ENCODE measurements at places on chromosomes 16 and 17.

- no peak for DNase-seq
Measured at GRCh38 chr17:27038676-27039075, 255.2 kb upstream of the WSB1 start.

DNA sequence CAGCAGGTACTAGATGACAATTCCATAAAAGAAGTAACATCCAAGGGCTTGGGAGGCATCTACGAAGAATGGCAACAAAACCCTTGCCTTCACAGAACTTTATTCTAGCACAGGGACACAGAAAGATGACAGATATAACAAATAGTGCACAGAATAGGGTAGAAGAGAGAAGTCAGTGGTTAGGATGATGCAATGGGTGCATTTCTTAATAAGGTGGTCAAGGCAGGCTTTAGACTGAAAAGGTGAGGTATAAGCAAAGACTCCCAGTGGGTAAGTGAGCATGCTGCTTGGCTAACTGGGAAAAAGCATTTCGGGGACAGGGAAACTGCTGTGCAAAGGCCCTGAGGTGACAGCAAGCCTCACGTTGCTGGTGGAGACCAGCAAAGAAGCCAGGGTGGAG is 175.9 kb downstream of the XYLT1 start:
- no peak for DNase-seq

DNA sequence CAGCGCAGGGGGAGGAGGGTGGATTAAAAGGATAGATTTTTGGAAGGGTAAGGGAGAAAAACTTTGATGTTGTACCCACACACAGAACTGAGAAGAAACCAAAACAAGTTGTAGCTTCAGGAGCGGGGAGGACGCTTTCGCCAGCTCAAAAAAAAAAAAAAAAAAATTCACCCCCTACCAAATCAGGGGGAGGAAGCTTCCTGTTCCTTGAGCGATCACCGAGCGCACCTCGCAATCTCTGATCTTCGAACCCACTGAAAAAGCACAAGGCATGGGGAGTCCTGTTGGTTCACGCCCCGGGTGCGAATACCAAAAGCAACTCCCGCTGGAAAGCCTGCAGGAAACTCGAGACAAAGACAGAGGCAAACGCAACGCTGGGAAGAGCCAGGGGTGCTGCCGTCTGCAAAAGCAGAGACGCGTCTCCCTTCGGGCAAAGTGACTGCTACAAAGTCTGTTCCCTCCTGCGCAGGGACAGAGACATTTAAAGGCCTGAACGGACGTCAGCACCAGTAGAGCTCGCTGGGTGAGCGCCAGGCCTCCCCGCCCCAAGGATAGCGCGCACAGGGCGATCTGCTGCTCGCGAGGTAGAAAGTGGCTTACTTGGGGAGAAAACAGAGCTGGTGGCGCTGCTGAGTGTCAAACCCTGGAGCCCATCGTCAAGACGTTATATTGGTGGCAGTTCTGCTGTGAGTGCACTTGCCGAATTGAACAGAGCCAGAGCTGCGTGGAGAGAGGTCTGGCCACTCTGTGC is 190.4 kb downstream of the USP22 start:
- DNase-seq = no peak

DNA sequence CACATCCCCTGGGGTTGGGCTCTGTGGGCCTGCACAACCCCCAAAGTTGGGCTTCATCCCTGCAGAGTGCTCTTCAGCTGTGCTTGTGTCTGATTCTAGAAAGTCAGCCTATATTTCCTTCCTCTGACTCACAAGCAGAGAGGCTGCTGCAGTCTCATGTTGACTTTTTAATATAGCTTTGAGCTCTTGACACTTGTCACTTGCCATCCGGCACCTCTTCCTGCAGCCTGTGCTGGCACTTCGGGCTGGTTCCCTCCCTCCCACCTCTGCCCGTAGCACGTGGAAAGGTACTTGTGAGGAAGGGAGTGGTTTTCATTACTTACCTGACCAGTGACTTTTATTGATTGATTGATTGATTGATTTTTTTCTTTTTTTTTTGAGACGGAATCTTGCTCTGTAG is 19.0 kb upstream of the JPT2 start:
- no peak for DNase-seq

DNA sequence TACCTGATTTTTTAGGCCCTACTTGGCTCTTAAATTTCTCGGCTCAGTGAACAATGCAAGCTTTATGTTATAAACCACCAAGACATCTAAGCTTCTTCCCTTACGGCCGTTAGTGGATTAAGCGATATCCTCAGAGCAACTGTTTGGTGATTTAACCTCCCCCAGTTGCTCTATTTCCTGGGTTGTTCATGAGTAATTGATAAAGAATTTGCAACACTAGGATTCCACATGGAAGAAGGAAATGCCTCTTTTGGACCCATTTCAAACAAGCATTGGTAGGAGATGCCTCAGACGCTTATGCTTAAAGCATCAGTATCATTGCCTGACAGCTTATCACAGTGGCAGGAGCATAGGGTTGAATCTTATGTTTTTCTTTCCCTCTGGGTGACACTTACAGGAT is 65.3 kb downstream of the RBFOX1 start:
- no peak for DNase-seq

DNA sequence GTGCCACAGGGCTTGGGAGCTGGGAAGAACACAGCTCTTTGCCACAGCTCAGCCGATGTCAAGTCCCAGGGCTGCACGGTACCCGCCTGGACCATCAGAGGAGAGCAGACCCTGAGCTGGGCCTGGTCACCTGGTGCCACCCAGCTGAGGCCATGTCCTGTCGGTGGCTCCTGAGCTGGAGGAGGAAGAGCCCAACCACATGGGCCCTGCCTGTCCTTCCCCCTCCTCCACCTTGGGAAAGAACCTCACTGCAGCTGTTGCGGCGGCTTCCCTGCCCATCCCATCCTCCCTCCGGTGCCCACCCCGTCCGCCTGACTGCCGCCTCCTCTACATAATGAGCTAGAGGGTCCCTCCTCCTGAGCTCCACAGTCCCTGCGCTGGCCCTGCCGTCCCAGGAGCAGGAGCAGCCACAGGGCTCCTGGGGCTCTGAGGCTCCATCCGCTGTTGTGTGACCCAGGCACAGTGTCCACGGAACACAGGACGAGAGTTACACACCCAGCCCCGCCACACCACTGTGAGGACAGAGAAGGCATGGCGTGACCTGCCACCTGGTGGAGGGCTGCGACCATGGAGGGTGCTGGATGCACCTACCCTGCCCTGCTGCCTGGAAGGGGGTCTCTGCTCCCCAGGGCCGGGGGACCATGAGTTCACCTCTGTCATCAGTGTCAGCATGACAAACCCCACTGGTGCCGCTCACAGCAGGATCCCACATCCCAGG is 21.4 kb upstream of the CHMP6 start:
- peak; percentile 17 for DNase-seq

- DNase-seq = no peak
Measured at GRCh38 chr16:77207030-77207429, 7.8 kb downstream of the SYCE1L start.

DNA sequence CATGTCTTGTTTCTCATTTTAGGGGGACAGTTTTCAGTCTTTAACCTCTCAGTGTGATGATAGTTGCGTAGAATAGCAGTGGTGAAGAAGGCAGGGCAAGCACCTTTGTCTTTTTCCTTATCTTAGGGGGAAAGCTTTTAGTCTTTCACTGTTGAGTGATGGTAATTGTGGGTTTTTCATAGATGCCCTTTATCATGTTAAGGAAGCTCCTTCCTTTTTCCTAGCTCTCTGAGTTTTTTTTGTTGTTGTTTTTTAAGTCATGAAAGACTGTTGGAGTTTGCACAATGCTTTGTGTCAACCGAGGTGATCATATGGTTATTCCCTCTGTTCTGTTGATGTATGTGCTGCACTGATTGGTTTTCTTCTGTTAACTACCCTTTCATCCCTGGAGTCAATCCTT is 15.7 kb downstream of the NOL11 start:
- DNase-seq = no peak

DNA sequence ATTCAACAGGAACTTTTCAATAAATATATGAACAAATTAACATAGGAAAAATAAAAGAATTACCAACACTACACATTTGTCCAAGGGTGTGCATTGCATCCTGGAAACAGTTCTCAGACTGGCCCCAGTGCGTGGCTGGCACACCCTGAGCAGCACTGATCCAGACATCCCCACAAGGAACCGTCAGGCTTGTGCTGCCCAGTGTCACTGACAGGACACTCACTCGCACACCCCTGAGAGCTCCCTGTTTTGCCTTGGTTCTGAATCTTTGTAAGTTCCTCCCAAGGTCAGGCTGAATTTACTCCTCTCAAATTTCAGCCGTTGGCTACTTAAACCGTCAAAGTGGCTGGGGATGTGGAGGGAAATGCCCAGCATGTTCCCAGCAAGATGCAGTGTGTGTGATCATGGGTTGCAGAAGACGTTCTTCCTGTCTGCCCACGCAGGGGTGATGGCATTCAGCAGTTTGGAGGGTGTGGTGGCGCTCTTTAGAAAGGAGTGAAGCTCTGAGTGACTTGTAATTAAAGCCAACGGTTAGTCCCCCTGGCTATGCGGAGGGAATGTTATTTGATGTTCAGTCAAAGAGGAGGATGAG is 1.7 kb downstream of the MT2A start:
- no peak for DNase-seq

DNA sequence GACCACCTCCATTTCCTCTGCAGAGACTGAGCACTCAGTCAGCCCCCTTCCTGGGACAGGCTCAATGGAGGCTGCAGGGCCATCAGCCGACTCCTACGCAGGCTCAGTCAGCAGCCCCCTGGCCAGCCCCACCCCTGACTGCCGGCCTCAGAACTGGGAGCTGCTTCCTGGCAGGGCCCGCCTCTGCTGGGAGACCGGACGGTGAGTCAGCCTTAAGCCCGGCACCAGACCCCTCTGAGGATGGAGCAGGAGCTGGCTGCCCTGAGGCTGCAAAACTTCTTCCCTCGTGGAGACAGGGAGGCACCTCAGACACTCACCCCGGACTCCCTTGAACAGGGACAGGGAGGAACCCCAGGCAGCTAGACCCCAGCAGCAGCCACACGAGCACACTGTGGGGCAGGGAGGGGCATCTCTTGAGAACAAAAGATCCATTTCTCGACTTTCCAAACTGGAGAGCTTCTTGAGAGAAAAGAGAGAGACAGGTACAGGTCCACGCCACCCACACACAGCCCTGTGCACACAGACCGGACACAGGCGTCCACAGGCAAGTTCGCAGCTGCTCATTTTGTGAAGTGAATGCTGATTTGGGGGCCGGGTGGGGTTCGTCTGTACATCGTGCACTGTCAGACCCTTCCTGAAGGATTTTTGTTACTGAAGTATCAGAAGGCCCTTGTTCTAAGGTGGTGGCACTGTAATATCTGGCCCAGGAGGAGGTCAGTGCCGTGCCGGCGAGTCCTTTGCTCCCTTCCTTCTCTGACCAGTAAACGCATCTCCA is 1.3 kb upstream of the TUBB3 start:
- DNase-seq = peak; percentile 87

GRCh38 chr16:84497418-84498222 is 6.8 kb downstream of the MEAK7 start:
- DNase-seq = no peak

DNA sequence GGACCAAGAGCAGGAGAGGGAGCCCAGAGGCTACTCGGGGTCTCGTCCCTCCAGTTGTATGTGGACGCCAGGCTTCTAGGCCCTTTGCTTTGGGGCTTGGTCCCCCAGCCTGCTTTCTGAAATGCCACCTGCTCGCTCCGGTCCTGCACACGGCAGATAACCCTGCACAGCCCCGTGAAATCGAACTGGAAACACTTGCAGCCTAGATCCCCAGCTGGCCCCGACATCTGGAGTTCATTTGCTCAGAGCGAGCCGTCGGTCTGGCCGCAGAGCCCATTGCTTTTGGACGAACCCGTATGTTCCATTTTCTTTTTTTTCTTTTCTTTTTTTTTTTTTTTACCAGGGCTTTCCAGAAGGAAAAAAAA is 22.9 kb downstream of the C1QTNF1 start:
- DNase-seq = no peak

GRCh38 chr16:11529285-11529684 is 57.4 kb downstream of the LITAF start:
- no peak for DNase-seq

DNA sequence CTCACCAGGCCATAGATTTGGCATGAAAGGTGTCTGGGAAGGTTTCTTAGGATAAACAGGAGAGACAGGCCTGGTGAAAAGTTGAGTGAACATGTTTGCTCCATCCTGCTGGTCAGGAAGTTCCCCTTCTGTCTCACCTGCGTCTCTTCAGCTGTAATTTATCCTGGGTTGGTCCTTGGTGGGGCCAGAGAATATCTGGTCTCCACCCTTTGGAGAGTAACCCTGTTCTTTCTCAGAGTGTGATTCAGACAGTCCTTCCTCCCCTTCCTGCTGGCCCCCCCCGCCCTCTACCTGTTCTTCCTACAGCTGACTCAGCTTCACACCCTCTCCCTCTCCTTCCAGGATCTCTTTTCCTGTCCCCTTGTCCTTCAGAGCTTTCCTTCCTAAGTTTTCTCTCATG is 17.1 kb downstream of the MINK1 start:
- DNase-seq = no peak

GRCh38 chr16:82824408-82824807 is 197.6 kb downstream of the CDH13 start:
- DNase-seq = no peak

GRCh38 chr17:76004750-76005262 is 4.2 kb downstream of the CDK3 start:
- no peak for DNase-seq

DNA sequence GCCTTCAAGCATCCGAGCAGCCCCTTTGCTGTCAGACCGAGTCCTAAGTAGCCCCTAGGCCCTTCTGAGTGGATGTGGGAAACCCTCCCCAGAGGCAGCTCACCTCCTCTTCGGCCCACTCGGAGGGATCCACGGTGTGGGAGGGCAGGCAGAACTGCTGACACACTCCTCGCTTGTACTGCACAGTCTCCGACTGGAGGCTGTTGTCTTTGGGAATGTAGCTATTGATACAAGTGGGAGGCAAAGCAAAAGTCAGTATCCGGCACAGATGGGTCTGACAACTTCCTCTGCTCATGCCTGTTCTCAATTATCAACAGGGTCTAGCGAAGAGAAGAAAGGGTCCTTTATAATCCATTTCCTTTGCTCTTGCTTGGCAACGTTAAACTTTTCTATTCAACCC is 25.9 kb upstream of the FOXJ1 start:
- no peak for DNase-seq

- no peak for DNase-seq
Measured at GRCh38 chr17:62064791-62065563, at the start of gene MED13. Gene MED13, minus strand, starts transcription at chr17:62065278. Its CDS starts 73 bp downstream, at chr17:62065205.

- no peak for DNase-seq
Measured at GRCh38 chr17:65530523-65531255, 30.8 kb downstream of the AXIN2 start.

DNA sequence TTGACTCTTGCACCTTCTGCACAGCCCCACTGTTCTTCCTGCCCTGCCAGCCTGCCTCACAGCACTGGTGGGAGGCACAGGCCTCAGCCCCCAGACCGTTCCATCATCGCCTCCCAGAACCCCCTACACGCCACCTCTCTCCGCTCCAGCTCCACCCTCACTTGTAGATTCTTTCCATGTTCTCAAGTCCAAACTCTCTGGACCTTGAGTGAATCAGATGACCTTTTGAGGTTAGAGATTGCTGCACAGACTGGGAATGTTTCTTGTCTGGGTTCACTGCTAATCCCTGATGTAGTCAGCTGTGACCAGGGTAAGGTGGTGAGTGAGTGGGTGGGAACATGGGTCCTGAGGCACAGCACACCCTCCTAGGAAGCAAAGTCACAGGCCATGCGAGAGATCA is 272.4 kb downstream of the IRF8 start:
- no peak for DNase-seq

- no peak for DNase-seq
Measured at GRCh38 chr16:67528222-67528869, at the start of gene RIPOR1. Gene RIPOR1, plus strand, starts transcription at chr16:67528829. Its CDS starts 9,618 bp downstream, at chr16:67538447.

GRCh38 chr16:88659160-88659559 is 3.7 kb downstream of the MVD start:
- DNase-seq = no peak

Data from GM04504 (cell line).